Skin of body (tissue), 3 donors: ENCODE measurements at places on chromosomes 5 and 9.

DNA sequence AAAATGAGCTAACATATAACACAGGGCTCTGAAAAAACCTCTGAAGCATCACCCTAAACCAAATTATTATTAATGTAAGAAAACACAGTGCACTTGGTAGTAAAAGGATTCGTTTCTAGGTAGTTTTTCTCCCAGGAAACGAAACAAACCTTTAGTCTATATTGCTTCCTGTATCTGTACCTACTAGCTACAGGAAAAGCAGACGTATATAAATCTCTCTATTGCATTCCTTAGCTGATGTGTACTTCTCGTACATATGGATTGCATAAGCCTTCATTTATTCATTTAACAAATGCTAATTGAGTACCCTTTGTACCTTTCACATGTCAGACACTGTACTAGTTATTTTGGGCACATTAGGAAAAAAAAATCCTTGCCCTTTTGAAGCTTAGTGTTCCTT, 85.0 kb upstream of the RASA1 start:
- no peak for DNase-seq

GRCh38 chr5:100722657-100723056, 180.4 kb downstream of the ST8SIA4 start:
- no peak for DNase-seq

GRCh38 chr5:142777099-142777498, 6.9 kb downstream of the ARHGAP26 start:
- no peak for DNase-seq

GRCh38 chr9:87294126-87294525, 203.5 kb upstream of the DAPK1 start:
- DNase-seq, result no peak

DNA sequence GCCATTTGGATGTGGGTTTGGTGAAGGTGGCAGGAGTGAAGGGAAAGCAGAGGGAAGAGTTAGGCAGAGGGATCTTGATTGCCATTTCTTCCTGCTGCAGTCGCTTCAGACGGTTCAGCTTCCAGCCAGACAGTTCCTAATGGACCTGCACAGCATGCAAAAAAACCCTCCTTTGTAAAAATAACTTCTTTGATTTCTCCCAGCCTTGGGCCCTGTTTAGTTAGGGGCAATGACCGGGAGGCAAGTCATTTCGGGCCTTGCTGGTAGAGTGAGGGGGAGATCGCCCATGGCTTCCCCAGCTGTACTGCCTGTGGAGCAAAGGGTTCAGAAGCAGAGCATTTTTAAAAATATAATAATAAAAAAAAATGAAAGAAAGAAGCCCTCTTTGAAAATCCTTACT, 67.2 kb upstream of the TLE1 start:
- no peak for DNase-seq
